Adipocyte (in vitro differentiated cells): ENCODE measurements at places on chromosomes 11 and 22.

- DNase-seq = no peak
These were observed 190.7 kb upstream of the NECTIN1 start for GRCh38 chr11:119919656-119920055.

- DNase-seq = no peak
These were observed 26.8 kb downstream of the POU2AF1 start for GRCh38 chr11:111352231-111352746.

- no peak for DNase-seq
These were observed 56.2 kb upstream of the CRYBB3 start for GRCh38 chr22:25143156-25144076.

DNA sequence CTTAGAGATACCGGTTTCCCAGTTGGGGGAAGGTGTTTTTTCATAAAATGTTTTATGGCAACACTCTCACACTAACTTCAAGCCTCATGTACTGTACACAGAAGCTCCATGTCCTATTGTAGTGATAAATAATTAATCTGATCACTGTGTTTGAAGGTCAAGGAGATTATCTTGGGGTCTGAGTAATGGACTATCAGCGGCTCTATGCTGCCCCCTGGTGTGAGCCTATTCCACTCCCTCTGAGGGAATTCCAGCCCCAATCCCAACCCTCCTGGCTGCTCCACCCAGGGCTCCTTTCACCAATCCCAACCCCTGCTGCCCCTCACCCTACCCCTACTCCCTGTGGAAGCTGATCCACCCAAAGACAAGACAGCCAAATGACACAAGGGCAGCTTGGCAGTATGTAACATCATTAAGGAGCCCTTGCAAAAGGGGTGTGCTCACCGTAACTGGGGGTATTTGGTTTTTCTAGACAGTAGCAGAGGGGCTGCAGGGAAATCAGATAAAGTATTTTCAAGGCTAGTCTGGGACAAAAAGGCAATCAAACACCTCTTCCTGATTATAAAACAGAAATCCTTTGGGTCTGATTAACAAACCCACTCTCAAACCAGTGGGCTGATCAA, 22.3 kb downstream of the HPS4 start:
- DNase-seq = peak; percentile 76

DNA sequence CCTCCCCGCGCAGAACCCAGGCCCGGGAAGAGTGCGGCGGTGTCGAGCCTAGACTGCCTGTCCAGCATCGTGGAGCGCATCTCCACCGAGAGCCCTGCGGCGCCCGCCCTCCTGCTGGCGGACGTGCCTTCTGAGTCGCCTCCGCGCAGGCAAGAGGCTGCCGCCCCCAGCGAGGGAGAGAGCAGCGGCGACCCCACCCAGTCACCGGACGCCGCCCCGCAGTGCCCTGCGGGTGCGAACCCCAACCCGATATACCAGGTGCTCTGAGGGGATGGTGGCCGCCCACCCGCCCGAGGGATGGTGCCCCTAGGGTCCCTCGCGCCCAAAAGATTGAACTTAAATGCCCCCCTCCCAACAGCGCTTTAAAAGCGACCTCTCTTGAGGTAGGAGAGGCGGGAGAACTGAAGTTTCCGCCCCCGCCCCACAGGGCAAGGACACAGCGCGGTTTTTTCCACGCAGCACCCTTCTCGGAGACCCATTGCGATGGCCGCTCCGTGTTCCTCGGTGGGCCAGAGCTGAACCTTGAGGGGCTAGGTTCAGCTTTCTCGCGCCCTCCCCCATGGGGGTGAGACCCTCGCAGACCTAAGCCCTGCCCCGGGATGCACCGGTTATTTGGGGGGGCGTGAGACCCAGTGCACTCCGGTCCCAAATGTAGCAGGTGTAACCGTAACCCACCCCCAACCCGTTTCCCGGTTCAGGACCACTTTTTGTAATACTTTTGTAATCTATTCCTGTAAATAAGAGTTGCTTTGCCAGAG, 2.0 kb downstream of the MYOD1 start:
- DNase-seq = peak; percentile 18

DNA sequence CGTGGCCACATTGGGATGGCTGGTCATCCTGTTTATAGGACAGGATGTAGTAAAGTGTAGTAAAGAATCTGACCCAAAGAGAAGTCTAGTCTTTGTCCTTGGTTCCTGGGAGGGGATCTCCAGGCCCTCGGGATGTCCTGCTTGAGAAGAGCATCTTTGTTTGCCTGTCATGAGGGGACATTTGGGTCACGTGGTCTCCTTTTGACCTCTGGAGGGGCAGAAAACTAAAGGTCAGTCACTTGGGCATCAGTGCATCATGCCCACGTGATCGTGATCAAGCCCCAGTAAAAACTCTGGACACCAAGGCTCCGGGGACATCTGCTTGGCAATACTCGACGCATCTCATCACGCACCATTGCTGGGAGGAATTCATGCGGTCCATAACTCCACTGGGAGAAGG, 9.1 kb downstream of the SMIM38 start:
- DNase-seq = no peak

GRCh38 chr11:119885861-119886567, 157.0 kb upstream of the NECTIN1 start:
- DNase-seq = no peak

DNA sequence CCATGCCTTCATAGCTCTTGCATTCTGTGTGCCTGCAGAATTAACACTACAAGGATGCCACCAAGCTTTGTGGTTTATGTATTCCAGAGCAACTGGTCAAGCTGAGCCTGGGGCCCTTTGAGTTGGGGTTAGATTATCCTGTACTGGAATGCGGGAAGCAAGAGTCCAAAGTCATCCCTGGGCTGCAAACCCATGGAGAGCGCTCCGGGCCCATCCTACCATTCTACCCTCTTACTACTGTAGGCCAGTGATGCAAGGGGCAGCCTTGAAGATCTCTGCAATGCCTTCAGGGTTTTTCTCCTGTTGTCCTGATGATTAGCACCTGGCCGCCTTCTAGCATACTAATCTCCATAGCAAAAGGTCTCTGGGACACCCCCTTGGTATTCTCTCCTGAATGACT, 51.3 kb downstream of the TUG1 start:
- DNase-seq = no peak

- DNase-seq = peak; percentile 56
These were observed 49.4 kb downstream of the TEAD1 start for GRCh38 chr11:12723421-12724300.

GRCh38 chr11:45593992-45594391, 71.4 kb downstream of the CHST1 start:
- no peak for DNase-seq

GRCh38 chr11:33329705-33330329, 72.6 kb downstream of the HIPK3 start:
- peak; percentile 78 for DNase-seq
